ENCODE measurements at places on chromosomes 5 and 9.
A peak's percentile ranks its signal among the peaks of the same experiment; 100 is the strongest.

DNA sequence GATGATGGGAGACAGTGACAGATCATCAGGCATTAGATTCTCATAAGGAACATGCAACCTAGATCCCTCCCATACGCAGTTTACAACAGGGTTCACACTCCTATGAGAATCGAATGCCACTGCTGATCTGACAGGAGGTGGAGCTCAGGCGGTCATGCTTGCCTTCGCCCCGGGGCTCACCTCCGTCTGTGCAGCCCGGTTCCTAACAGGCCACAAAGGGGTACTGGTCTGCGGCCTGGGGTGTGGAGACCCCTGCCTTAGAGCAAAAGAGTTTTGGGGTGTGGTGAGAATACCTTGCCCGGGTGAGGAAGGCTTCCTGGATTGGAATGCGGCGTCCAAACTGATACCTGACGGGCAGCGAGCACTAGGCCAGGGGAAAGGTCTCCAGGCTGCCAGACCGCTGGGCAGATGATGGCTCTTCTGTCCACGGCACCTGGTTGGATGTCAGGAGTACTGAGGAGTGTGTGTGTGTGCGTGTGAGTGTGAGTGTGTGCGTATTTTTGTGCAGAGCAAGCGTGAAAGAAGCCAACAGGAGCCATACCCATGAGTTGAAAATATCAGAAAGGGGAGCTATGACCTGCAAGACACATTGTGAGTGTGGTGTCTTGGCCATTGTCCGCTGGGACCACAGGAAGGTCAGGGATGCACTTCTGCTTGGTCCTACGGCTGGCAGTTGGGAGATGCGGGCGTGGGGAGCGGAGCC is 55.4 kb downstream of the ACER2 start:
- DNase-seq = no peak

- no peak for DNase-seq
These were observed 3.1 kb downstream of the FBXW5 start for GRCh38 chr9:136941231-136942111.

GRCh38 chr5:9168791-9169556 is 376.9 kb downstream of the SEMA5A start:
- no peak for DNase-seq

GRCh38 chr9:115642285-115642684 is 511.3 kb upstream of the PAPPA start:
- DNase-seq = no peak

- no peak for DNase-seq
These were observed 7.9 kb downstream of the WNT8A start for GRCh38 chr5:138091685-138092084.

DNA sequence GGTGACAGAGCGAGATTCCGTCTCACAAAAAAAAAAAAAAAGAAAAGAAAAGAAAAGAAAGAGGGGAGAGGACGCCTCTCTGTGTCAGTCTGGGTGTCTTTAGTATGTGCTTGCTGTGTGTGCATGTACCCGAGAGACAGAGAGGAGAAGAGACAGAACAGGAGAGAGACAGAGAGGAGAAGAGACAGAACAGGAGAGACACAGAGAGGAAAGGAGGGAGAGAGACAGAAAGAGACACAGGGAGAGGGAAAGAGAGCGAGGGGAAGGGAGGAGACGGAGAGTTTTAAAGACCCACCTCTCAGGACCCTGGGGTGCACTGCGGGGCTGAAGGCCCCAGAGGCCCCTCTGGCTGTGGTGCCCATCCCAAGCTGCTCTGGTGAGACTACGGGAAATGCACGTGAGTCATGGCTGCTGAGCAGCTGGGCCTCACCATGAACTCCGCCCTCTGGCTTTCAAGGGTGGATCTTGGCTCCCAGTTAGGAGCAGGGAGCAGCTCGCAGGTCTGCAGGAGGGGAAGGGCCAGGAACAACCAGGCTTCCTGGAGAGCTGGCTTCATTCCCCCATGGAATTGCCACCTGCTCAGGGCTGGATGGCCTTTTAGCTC is 7.9 kb downstream of the SLC6A3 start:
- no peak for DNase-seq

DNA sequence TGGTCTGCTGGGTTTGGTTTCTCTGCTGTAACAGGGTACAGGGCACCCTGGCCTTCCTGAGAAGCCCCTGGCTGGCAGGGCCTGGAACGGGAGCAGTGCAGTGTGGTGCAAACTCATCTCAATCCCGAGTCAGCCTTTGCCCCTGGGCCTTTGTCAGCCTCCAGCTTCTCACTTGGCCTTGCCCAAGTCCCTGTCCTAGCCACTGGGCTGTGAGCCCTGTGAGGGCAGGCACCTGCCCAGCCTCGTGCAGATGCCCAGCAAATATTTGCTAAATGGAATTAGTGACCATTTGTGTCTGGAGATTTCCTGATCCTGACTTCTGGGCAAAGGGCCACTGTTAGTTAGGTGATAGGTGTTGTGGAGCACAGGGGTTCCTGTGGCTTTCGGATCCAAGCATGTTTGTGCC is 13.0 kb downstream of the RGS3 start:
- no peak for DNase-seq

- no peak for DNase-seq
These were observed 22.3 kb downstream of the KCNT1 start for GRCh38 chr9:135724186-135724787.

DNA sequence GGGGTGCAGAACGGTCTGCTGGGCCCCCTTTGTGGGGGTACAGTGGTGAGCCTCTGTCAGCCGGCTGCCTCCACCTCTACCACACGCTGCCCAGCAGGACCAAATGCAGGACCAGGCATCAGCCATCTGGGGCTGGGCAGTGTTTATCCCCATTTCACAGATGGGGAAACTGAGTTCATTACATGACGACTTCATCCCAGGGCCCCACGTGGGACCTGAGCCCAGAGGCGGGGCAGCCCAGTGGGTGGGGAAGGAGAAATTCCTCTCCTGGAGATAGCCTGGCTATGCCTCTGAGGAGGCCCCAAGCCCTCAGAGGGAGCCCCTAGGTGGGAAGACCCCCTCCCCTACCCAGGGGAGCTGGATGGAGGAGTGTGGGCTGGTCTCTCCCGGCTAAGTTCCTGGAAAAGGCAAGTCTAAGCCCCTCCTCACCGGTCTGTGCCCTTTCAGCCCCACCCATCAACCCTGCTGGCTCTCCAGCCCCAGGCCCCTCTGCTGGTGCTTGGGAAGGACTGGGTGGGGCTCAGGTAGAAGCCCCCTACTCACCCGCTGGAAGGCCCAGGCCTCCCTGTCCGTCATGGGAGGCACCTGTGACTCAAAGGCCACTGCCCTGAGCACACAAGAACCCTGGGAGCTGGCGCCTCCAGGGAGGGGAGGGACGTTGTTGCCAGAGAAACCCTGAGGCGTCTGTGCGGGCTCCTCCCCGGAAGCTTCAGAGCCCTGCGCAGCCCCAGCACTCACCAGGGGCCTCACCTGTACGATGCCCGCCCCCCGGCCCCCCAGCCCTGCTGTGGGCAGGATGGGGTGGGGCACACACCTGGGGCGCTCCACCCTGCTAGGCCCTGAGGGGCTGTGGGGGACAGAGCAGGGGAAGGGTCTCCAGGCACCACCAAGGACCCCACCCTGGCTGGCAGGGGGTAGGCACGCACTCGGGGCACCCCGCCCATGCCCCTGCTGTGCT is 7.4 kb upstream of the CCDC187 start:
- DNase-seq = no peak

GRCh38 chr5:67381236-67381880 is 184.8 kb upstream of the CD180 start:
- no peak for DNase-seq

GRCh38 chr9:93119953-93120845 is 13.9 kb downstream of the NINJ1 start:
- DNase-seq = peak; percentile 77

GRCh38 chr9:125189011-125189360 is 617 bp downstream of the PPP6C start:
- DNase-seq = no peak

DNA sequence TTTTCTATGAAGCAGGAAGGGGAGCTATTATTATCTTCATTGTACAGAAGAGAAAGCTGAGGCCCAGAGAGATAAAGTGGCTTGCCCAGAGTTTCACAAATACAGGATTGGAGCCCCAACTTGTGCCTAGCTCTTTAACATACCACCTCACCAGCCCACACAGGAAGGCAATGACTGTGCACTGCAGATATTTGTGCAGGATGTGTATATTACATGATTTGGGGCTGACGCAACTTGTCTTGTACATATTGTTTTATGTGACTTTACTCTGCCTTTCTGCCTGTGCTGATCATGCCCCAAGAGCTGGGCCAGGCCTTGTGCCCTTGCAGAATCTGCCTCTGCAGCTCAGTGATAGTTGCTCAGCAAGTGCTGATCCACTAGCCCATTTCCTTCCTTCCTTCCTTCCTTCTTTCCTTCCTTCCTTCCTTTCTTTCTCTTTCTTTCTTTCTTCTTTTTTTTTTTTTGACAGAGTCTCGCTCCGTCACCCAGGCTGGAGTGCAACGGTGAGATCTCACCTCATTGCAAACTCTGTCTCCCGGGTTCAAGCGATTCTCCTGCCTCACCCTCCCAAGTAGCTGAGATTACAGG is 106.6 kb upstream of the TBCA start:
- DNase-seq = no peak

GRCh38 chr9:115296831-115297565 is 179.0 kb upstream of the TNC start:
- DNase-seq = no peak

- DNase-seq = no peak
These were observed 290.7 kb upstream of the IL12B start for GRCh38 chr5:159620853-159621540.

DNA sequence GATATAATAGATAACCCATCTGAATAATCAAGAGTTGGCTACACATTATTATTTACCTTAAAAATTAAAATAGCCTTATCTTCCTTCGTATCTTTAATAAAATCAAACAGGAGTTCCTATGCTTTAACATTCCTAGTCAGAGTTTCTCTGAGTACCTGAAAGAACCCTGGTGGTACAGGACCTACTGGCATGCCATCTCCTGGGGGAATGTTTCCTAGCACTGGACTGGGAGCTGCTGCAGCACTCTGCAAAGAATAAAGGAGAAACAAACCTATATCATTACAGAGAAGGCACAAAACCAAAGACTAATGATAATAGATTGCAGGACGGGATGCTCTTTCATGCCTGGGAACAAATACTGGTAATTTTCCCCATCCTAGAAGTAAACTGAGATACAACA is 119.5 kb upstream of the ACOT12 start:
- DNase-seq = no peak

DNA sequence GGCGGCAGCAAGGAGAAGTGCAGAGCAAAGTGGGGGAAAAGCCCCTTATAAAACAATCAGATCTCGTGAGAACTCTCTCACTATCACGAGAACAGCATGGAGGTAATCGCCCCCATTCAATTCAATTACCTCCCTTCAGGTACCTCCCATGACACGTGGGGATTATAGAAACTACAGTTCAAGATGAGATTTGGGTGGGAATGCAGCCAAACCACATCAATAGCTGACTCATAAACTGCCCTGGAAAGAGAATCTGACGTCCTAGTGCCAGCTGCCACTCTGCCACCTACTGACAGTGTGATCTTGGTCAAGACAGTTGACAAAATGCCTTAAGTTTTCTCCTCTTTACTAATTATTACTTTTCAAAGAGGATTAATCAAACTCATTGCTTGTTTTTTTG is 128.3 kb downstream of the GPBP1 start:
- no peak for DNase-seq

GRCh38 chr9:131297903-131298302 is 8.4 kb downstream of the PLPP7 start:
- DNase-seq = no peak

DNA sequence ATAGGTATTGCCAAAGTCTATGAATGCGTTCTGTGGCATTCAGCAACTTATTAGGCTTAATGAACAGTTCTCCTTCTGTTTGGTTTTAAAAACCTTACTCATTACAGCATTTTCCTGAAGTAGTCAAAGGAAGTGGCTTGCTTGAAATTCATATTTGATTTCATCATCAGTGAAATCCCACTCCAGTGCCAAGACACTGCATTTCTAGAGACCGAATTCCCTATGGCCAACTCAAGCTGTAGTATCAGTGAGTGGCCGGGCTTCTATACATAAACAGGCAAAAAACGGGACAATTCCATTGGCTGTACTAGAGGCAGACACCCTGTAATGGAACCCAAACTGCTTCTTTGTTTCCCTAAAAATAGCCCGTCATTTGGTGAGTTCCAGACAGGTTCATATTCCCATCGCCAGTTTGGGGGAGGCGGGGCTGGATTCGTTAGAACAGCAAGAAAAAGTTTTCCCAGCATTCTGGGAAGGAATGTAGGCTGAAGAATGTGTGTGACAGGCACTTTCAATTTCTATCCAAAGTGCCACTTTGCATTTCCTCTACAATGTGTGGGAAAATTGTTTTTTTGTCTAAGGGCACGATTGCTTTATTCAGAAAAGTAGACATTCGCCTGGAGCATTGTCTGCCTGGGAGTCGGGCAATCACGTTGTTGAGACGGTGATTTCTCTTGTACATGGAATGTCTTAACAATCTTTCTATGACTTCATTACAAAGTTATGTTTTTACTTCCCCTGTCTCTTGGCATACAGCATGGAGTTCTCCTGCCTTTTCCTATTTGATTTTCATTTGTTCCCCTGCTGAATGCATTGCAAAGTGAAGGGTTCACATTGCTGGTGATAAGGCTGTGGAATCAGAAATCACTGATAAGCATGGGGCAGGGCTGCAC is 141.8 kb upstream of the MAST4 start:
- no peak for DNase-seq

DNA sequence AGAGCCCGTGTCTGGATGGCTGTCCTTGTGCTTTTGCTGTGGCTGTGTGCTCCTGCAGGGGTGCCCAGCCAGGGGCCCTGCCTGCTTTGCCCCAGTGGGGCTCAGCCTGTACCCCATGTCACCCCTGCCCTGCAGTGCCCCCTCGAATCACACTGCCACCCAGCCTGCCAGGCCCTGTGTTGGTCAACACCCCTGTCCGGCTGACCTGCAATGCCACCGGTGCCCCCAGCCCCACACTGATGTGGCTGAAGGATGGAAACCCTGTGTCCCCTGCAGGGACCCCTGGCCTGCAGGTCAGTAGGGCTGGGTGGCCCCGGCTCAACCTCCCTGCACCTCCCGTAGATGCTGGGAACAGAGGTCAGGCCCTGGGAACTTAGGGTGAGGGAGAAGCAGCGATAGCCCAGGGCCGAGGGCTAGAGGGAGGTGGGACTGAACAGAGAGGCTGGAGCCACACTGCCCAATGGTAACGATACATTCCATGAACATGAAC is 82.8 kb upstream of the ASS1 start:
- DNase-seq = no peak

DNA sequence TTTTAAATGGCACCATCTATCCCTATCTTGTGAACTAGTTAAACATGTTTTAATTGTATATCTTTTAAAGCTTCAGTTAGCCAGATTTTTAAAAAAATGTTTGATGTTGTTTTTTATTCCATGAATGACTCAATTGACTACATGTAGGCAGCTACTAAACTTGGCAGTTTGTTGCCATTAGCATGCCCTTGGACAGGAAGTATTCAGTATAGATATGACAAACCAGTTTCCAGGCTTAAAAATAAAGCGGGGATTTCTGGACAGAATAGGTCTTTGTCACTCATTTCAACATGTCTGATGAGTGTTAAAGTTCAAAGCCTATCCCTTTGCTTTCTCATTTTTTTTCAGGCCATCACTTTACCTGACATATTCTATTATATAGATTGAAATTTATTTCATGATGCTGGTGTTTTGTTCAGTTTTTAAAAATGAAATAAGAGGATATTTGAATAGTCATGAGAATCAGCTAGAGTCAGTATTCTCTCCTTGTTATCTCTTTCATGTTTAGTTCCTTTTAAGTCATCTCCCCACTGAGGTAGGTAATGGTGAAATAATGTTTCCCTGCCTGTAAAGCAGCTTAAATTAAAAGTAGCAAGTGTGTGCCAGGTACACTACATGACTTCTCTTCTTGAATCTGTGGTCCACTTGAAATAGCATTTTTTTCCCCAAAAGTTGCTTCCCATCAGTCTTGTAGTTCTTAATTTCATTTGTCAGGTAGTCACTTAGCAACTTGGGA is 11.9 kb downstream of the TNFAIP8 start:
- DNase-seq = no peak

- no peak for DNase-seq
These were observed 28.2 kb downstream of the RETREG1 start for GRCh38 chr5:16588434-16589214.

Measured in nucleus accumbens (tissue), 56 donors.